Glutamatergic neuron (in vitro differentiated cells): ENCODE measurements at places on chromosomes 2 and 18. TPM values are rescaled to one million over a fixed set of nuclear protein-coding genes. Genes with fewer than 3 reads are reported as not detected.

The TBC1D8 gene
- 14.6 TPM for total RNA-seq

- DNase-seq: peak; percentile 70
Measured at GRCh38 chr2:219402665-219403515, 15.2 kb upstream of the DNPEP start.

- DNase-seq: no peak
Measured at GRCh38 chr2:21407851-21408250, 284.1 kb downstream of the TDRD15 start.

- no peak for DNase-seq
Measured at GRCh38 chr18:45512363-45512953, 102.8 kb upstream of the SLC14A2 start.

GRCh38 chr18:6478121-6478520 lies 63.4 kb upstream of the L3MBTL4 start:
- DNase-seq: no peak

The BOLL gene
- not detected for total RNA-seq

The XPO1 gene
- 103 TPM for total RNA-seq

DNA sequence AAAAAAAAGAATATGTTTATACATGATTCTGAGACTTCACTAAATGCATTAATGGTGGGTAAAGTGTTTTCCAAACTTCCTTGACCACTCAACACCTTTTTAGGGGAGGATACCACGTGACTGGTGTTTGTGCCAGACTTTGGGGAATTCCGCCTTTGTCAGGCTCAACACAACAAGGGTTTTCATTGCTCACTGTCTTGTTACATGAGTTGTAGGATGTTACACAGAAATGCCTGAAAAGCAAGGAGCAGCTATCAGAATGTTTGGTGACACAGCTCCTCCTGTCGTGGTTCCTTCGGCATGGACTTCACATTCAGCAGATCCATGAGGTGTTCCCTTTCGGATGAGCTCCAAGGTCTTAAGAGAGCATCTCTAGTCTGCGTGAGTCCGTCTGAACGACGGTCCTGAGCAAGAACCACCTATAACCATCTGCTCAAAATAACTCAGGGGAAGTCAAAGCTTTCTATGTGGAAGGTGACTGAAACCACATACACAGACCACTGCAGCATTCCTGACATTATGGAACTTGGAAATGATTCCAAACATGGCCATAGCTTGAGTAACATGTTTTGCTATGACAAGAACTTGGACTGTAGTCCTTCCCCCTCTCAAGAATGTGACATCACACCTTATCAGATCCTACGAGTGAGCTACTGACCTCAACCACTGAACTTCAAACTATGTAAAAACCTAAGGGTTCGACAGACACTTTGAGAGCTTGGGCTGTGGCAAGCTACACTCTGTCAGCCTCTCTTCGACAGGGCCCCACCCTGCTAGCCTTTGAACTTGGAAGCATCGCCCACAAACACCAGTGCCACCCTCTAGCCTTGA lies 57.5 kb downstream of the MCFD2 start:
- no peak for DNase-seq

- DNase-seq: no peak
Measured at GRCh38 chr2:99430614-99431291, 59.1 kb downstream of the REV1 start.

DNA sequence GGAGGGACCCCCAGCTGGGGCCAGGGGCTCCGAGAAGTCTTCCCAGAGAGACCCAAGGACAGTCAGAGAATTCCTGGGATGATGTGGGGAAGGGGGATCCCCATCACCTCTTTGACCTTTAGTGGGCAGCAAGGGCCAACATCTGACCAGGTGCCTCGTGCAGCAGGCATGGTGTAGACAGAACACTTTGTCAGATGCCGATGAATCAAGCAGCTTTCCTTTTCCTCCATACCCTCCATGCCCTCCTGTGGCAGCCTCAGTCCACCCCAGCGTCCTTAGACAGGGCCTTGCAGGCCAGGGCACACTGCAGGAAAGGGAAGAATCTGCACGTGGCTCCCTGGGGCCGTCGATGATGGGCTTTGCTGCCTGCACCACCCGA lies 26.3 kb downstream of the GPR55 start:
- no peak for DNase-seq

- no peak for DNase-seq
Measured at GRCh38 chr18:13070460-13070859, 79.3 kb downstream of the CEP192 start.

The UGT1A4 gene
- not detected for total RNA-seq

DNA sequence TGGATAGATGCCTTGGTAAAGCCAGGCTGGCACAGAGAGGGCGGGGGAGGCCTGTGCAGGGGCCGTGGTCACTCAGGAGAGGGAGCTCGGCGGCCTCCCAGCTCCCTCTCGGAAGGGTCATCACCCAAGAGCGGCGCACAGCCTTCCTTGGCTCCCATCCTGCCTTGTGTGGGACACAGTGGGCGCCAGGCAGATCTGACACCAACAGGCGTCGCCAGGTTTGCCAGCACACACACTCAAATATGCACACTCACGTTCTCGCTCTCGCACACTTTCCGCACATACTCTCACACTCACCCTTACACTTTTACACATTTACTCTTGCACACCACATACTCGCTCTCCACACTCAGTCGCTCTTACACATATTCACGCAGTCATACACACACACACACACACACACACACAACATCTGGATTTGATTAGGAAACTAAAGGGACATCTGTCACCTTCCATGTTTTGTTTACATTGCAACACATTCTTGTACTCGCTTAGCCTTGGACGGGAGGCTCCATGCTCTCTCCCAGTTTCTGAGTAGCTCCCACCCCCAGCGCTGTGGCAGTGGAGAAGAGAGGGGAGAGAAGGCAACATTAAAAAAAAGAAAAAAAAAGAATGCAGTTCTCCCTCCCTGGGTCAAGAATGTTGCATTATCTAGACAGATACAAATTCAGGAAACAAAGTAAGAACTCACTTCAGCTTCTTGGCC lies 10.5 kb downstream of the CHMP1B start:
- DNase-seq: no peak

GRCh38 chr2:135052997-135053474 lies 944 bp downstream of the RAB3GAP1 start:
- peak; percentile 17 for DNase-seq

GRCh38 chr2:194867328-194867727 lies 789.7 kb upstream of the SLC39A10 start:
- DNase-seq: no peak

- no peak for DNase-seq
Measured at GRCh38 chr2:152617456-152618192, 99.6 kb downstream of the PRPF40A start.

- DNase-seq: no peak
Measured at GRCh38 chr2:219636144-219636915, 8.9 kb downstream of the SLC4A3 start.

The MALL gene
- total RNA-seq: 0.49 TPM

The FRZB gene
- 2.2 TPM for total RNA-seq

- no peak for DNase-seq
Measured at GRCh38 chr2:177538323-177538722, 145.8 kb downstream of the AGPS start.

DNA sequence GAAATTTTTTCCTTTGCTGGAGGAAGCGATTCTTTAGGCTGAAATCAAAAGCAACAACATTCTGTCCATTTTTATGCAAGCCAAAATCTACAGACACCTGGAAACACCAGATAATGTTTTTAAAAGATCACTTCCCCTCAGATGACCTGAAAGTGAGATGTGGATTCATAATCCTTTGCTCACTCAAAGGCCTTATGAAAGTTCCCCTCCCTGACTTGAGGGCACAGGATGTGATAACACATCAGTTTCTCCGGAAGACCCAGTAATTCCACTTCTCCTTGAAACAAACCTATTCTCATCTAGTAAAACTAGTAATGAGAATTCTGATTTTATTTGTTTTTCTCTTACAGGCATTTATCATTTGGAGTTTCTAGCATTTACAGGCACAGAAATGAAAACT lies 218.3 kb upstream of the RND3 start:
- no peak for DNase-seq

DNA sequence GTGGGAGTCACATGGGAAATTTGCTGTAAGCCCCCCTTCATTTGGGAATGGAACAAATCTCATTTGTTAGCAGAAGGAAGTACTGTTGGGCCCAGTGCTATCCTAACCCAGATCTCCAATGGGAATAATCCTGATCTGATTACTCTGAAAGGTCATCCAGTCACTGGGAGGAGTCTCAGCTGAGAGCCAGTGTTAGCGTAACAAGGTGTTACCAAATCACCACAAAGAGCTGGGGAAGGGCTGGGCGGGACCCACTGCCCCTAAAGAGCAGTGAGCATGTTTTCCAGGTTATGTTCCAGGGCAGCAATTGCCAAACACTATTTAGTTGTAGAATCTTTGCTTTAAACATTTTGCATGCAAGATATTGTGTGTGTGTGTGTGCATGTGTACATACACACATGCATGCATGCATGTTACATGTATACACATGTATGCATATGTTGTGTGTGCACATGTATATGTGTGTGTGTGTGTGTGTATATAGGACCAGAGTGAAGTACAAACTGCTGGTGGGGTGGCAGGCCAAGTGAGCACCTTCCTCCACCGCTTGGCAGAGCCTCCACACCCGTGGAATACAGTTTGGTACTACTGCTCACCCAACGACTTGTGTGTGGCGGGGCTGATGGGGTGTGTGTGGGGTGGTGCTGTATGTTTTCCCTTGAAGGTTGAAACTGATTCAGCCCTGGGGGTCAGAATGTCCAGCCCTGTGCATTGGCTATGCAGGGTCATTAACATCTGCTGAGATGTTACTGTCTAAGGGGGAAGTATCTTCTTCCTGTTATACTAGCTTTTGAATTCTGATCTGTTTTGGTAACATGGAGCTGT lies 15.2 kb downstream of the INPP5D start:
- no peak for DNase-seq

The APLF gene
- total RNA-seq: 4.4 TPM

DNA sequence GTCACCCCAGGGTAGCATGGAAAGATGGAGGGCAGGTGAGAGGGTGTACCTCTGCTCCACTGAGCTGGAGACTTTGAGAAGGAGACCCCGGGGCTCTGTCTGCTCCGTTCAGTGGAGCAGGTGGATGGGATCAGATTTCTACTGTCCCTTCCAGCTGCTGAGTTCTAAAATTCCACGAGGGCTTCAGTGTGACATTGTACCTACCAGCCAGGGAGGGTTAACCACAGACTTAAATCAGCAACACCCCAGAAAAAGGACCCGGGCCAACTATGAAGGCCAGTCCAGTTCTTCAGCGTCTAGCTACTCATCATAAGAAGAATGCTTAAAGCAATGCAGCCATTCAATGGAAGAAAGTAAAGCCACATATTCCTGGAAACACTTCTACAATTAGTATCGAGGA lies 23.8 kb downstream of the STAT1 start:
- DNase-seq: no peak
